ENCODE measurements at places on chromosomes 16 and 17.

- no peak for DNase-seq
These were observed 9.9 kb upstream of the TMEM114 start for GRCh38 chr16:8600144-8600775.

DNA sequence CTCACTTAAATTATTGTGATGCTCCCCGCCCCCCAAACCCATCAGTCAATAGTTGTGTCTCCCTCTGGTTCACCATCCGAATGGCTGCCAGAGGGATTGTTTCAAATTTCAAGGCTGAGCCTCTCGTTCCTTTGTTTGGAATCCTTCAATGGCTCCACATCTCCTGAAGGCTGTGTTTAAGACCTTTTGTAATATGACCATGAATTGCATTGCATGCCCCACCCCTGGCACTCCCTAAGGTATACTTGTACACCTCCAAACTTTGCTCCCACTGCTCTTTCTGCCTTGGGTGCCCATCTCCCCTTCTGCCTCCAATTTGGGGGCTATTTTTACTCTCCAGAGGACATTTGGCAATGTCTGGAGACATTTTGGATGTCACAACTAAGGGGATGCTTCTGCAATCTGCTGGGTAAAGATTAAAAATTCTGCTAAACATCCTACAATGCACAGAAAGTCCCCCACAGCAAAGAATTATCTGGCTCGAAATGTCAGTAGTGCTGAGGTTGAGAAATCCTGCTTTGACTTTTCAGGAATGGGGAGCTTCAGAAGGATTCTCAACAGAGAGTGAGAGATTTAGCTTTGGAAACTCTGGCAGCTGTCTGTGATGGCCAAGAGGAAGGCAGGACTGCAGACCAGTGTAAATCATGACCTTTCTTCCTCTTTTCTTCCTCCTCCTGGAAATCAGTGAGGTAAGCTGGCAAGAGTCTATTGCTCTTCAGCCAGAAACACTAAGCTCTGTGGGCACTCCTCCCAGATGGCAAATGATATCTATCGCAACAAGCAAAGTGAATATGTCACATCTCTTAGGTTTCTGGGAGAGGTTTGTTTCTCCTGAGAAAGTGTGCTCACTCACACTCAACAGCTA is 8.7 kb upstream of the IL4R start:
- DNase-seq: no peak

GRCh38 chr17:77839698-77840512 is 118.6 kb upstream of the TNRC6C start:
- no peak for DNase-seq

GRCh38 chr16:20673071-20673806 is 24.2 kb downstream of the ACSM1 start:
- DNase-seq: no peak

GRCh38 chr17:10119203-10120108 is 79.0 kb downstream of the GAS7 start:
- DNase-seq: no peak

DNA sequence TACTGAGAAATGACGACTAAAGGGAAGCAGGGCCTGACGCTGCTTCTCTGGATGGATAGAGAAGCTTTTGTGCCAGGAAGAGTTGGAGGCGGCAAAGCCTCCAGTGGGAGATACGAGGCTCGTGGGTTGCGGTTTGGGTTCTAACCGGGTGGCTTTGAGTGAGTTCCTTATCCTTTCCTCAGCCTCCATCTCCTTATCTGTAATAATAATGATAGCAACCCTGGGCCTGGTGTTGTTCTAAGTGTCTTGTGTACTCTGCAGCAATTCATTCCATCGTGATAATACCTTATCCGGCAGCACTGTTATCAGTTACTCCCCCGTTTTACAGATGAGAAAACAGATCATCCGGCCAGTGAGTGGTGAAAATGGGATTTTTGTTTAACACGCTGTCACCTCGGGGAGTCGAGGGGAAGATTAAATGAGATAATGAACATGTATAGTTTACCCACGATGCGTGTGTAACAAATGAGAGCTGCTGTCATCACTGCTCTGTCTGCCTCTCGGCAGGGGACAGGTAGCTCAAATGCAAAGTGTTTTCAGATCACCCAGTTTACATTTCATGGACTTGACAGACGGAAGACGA is 52.0 kb upstream of the LHX1 start:
- no peak for DNase-seq

- DNase-seq: no peak
These were observed 65.4 kb downstream of the MAF start for GRCh38 chr16:79535130-79535529.

DNA sequence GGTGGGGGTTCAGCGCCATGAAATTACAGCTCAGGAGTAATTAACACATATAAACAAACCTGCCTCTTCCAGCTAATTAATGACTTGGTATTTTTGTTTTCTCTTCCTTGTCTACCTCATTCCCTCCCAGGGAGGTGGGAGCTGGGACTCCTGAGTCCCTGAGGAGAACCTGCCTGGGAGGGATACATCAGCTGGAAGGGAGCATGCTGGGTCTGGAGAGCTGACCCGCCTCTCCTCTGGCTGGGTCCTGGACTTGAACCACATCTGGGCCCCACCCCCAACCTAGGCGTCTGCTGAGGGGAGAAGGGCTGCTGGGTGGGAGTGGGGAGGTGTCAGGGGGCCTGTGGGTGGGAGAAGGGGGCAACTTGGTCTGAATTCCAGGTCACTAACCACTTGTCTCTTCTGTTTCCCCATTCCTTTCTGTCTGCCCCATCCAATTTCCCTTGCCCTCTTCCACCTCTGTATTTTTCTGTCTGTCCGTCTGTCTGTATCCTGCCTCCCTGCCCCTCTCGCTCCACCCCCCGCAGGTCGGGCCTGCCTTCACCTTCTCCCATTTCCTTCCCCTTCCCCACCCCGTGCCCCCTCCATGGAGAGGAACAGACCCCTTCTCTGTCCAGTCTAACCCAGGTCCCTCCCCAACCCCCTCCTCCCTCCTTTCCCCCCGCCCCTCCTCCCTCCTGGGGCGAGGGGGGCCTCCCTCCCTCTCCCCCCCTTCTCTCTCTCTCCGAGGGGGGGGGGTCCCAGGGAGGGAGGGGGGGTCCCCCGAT is at the start of gene NLGN2:
Gene NLGN2 (plus strand): TSS at position 361 of the 767 bp plus-strand sequence. CDS start 411 bp downstream, outside the sequence.
- DNase-seq: no peak

DNA sequence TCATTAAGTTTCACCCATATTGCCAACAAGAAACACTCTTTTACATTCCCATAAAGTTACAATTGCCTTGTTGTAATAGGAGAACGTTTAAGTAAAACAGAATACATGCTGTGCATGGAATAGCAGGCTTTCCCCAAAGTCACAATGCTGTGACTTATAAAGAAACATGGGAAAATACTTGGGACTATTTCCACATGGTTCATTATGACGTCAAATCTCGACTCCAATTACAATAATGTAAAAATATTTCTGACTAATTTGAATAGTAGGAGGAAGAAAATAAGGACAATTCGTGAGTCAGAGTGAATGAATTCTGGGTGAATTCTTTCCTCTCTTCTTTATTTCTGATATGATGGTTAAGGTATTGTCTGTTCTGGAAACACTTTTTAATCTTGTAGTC is 52.8 kb downstream of the CDH11 start:
- DNase-seq: no peak

DNA sequence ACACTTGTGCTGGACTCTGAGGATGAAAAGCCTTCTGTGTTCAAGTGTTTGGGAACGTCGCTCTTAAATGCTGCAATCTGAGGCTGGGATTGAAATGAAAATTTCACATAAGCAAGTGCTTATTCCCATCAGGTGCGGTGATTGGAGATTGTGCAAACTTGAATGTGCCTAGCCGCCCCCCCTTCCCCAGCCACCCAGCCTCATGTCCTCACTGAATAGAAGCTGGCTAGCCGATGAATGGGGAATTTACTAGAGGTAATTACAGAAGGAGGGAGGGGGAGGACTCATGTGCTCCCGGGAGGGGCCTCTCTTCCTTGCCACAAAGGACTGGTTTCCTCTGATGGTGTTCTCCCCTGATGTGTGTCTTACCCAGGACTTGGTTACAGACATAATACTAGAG is 544.8 kb upstream of the EEF2KMT start:
- DNase-seq: no peak

GRCh38 chr17:77451894-77452852 is 311.4 kb downstream of the SEC14L1 start:
- no peak for DNase-seq

DNA sequence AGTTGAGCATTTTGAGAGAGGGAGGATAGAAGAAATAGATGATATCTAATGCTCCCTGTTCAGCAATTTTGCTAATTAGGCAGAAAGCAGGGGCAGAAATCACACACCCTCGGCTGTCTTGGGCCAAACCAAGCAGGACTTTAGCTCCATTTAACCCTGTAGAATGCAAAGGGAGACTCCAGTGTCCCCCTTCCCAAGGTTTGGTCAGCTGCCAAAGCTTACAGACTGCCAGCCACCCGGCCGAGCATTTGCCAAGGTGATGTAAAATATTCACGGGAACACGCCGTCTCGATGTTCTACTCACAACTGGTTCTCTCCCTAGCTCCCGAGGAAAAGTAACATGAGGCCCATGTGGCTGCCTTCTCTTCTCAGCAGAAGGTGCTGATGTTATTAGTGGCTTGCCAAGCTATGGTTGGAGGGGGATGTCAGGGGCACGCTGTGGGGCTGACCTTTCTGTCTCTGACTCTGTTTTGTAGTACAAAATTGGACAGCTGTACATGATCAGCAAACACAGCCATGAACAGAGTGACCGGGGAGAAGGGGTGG is 155.3 kb downstream of the PITPNC1 start:
- no peak for DNase-seq

DNA sequence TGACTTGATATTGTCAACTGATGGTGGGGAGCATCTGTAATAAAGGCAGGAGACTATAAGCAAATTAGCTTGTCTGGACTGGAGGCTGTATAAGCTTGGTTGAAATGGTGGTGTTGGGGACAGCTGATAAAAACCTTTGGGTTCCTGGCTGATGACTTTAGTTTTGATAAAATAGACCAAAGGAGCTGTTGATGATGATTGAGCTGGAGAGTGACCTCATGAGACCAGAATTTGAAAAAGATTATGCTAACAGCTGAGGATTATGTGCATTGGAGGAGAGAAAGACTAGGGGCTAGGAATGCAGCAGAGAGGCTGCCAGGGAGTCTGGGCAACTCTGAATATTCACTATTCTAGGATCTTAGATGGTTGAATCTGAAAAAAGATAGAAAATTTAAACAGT is 8.7 kb upstream of the CDC27 start:
- DNase-seq: no peak

DNA sequence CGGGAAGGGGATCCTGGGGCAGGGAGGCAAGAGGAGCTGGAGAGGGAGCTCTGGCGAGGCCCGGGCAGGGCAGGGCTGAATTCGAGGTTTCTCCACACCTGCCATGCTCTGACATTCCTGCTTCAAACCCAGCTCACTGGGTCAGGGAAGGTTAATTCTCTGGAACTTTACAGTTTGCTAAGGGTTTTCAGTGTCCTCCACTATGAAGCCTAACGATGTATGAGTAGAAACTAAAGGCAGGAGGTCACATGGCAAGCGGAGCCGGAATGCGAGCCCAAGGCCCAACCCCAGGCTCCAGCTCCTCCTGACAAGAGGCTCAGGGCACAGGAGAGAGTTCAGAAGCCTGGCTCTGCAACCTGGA is 29.2 kb downstream of the DCAKD start:
- no peak for DNase-seq

DNA sequence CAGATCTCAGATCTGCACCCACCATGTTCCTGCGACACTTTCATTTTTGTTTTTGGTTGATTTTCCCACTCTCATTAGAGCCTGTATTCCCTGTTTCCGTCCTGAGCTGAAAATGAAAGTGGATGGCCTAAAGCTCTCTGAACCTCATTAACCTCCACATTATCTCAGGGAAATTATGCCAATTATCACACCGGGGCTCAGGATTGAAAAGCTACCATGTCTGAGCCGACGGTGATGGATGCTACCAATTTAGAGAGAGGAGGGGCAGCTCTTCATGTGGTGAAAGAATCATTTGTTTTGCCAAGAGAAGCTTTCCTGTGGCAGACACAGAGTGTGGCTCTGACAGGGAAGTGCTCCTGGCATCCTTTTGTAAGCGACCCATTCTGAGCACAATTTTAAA is 410.4 kb upstream of the CDH11 start:
- DNase-seq: no peak

DNA sequence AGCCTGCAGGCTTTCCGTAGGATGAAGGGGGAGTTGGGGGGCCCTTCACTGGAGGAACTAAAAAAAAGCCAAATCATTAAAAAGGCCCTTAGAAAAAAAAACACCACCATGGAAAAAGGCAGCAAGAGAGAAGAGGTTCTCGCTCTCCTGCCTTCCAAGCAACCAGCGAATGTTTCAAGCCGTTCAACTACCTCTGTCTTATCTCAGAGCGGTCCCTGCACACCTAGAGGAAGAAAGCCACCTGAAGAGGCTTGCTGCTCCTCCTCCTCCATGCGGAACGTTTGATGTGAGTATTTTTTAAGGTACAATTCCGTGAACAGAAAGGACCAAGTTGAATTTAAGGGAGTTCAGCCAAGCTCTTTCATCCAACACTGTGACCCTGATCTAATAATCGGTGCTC is 9.2 kb downstream of the NXN start:
- no peak for DNase-seq

DNA sequence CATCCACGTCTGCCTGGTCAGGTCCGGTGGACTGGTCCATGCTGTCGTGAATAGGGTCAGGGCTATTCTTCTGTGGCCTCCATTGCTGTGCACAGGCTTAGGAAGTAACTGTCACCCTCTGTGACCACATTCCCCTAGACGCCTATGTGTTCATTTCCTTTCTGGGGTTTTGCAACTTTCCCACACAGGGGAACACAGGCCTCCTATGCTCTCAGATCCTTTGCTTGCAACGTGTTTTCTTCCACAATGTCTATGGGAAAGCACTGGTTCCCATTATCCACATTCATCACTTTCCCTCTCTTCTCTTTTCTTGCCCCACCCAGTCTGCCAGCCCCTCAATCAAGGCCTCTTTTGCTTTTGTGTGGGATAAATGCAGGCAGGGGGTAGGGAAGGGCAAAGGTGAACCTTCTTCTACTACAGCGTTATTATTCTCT is 43.2 kb upstream of the DNAJA2 start:
- no peak for DNase-seq

GRCh38 chr17:7703584-7704479 is 1.2 kb upstream of the EFNB3 start:
- DNase-seq: peak; percentile 77

GRCh38 chr17:13044572-13045065 is 26.8 kb upstream of the ELAC2 start:
- no peak for DNase-seq

DNA sequence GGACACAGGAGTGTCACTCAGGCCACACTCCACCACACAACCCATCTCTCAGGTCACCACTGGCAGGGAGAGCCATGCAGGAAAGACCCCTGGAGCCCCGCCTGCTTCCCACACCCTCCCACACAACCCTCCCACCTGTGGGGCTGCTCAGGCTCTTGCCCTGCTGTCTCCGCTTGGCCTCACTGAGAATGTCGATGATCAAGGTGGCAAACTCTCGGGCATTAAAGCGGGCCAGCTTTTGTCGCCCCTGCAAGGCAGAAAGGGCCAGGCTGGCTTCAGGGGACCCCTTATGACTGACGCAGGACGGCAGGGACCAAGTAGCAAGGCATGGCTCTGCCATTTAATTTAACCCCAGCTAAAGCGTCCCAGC is 8.5 kb downstream of the TP53I13 start:
- DNase-seq: no peak
